Breast epithelium (tissue), 4 donors: ENCODE measurements at places on chromosomes 7 and 10. TPM values are rescaled to one million over a fixed set of nuclear protein-coding genes. Genes with fewer than 3 reads are reported as not detected.
A peak's percentile ranks its signal among the peaks of the same experiment; 100 is the strongest.

DNA sequence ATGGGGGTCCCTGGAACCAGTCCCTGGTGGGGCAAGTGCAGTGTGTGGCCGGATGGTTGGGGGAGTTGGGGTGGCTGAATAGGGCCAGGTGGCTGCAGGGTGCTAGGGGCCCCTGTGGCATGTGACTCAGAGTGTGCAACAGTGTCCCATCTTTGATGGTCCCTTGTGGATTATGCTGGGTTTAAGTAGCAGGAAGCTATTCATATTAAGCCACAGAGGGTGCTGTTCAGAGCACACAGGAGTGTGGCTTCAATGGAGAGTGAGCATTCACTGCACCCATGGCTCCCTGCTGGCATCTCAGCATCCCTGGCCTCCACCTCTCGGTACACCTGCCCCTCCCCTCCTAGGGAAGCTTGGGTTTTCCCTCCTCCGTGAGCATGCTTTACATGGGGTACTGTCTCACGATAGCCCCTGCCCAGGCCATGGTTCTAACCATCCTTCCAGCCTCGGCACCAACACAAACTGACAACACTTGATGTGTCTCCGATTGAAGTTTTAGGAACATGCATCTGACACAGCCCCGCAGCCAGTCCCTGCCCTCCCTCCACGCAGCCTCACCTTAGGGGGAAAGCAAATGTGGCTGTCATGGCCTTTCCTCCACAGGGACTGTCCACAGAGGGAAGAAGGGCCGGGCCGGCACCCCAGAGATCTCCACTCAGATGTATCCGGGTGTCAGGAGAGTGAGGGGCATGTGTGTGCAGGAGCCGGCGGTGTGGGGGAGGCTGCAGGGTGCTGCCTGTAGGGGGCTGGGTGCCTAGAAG, 30.4 kb upstream of the PPIF start:
- no peak for DNase-seq

- DNase-seq: no peak
Observed at GRCh38 chr10:131102676-131103075, 208.8 kb downstream of the TCERG1L start.

DNA sequence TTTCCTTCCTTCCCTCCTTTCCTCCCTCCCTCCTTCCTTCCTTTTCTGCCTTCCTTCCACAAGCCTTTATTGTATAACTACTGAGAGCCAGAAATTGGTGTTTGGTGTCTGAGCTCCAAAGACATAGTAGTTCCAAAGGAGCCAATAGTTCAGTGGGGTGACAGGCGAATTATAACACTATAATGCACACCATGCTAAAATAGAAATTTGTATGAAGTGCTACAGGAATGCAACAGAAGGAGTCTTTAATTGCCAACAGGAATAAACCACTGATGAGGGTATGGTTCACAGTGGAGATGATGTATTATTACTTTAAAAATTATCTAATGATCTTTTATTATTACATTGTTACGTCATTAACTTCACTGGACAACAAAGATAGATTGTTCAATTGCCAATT, 158.8 kb upstream of the SP8 start:
- no peak for DNase-seq

GRCh38 chr10:50438049-50438936, 185.5 kb downstream of the SGMS1 start:
- no peak for DNase-seq

GRCh38 chr10:48981310-48981907, 41.8 kb upstream of the LRRC18 start:
- DNase-seq: peak; percentile 60

DNA sequence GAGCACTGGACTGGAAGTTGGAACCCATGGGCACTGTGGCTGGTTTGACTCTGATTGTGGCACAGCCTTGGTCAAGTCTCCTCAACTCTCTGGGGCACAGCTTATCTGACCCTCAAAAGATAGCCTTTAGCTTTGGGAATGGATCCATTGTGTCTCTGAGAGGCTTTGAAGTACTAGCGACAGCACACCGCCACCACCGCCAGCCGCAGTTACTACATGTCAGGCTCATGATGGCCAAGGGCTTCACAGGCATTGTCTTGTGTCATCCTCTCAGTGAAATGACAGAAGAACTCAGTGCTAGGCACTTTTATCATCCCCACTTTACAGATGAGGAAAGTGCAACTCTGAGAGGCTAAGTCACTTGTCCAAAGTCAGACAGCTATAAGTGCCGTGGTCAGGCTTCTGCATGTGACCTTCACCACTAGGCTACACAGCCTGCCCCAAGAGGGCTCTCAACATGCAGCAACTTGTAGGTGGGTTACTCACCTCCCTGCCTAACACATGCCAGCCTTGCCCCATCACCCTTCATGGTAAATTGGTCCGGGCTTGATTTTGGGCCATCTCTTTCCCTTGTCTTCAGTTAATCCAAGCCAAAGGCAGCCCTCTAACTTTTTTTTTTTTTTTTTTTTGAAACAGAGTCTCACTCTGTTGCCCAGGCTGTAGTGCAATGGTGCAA, 44.1 kb downstream of the C10orf105 start:
- DNase-seq: no peak

METTL2B gene
- total RNA-seq: 23.6 TPM

DNA sequence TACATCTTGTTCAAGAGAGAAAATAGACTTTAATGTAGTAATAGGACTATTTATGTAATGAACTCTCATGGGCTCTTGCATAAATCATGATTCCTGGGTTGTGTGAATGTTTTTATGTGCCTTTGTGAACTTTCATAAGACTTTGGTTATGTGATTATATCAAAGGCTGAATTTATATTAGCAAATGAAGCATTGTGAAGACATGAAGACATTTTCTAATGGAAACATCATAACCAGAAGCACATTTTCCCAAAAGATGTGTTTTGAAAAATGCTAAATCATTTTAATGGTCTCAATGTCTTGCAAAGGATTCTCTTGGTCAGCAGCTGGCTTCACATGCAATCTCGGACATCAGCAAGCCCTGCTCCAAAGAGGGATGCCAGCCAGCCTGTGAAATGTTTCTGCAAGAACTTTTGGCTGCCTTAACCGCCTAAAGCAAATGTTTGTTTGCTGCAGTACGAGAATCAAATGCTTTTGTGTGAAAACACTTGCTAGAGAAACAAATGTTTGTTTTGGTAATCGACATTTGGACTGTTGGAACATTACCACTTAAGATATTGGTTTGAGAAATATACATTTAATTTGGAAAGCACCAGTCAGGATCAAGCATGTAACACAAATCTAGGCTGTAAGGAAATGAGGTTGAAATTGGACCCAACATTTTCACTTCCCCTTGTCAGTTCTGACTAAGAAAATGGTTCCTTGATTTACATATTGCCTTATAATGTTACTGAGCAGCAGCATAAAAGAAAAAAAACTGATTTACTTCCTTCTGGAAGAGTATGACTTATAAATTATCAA, 102.1 kb downstream of the RTKN2 start:
- DNase-seq: no peak

PRKAG2 gene
- 34.4 TPM for total RNA-seq

HYAL4 gene
- total RNA-seq: not detected

PNLIP gene
- total RNA-seq: not detected

DNA sequence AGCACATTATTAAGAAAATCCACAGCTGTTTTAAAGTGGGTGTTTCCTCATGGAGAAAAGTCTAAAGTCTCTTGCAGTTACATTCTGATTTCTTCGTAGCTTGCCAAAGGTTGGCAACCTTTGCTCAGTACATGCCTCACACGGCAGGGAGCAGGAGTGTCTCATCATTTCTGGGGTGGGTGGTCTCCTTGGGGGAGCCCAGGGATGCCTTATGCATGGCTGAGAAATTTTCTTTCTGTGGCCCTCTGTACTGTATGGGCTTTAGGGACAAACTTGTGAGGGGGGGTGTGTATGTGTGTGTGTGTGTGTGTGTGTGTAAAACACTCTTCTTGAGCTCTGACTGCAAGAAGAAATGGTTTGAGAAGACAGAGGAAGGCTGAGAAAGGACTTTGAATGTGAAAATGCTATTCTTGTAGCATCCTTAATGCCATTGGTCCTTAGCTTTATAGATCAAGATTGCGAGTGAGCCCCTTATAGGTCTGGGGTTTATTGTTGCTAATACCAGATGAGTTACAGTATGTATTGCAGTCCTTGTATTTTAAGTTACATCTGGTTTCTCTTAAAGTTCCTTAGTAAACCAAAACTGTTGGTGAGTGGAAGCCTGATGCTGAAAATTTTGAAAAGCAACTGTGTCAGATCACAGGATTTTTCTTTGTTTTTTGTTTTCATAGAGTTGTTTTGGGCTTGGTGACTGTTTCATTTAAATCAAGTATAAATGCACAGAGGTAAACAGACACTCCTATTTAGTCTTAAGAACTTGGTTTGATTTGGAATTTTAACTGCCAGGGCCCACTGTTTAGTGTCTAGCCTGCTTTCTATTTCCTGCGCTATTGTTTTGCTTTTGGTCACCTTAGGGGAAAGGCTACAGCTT, 242.0 kb downstream of the BICC1 start:
- DNase-seq: no peak

DNA sequence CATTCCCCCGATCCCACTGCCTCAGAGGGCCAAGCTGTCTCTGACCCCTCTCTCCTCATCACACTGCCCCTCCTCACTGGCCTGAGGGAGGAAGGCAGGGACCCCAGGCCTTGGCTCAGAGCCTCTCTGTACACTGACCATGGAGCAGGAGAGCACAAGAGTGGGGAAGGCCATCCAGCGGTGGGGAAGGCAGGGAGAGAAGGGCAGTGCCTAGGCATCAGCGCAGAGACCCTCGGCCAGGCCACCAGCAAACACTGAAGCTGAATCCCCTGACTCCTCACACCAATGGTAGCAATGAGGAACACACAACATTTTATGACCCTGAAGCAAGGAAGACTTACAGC, 14.8 kb downstream of the OGDHL start:
- no peak for DNase-seq

GRCh38 chr10:62778125-62778524, 26.4 kb upstream of the ADO start:
- no peak for DNase-seq

DNA sequence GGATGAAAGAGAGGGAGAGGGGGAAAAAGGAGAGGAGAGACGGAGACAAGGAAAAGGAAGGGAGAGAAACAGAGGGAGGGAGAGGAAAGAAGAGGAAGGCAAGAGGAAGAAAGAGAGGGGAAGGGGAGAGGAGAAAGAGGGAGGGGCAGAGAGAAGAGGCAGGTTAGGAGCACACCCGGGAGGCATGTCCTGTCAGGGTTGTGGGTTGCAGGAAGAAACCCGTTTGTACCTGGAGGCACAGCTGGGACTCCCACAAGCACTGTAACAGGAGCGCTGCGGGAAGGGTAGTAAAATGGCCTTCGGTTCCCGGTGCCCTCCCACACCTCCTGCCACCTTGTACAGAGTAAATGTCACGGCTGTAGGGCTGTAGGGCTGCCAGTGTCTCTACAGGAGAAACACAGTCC, 24.7 kb downstream of the FGFR2 start:
- no peak for DNase-seq

GRCh38 chr7:94395141-94396036, 694 bp downstream of the COL1A2 start:
- no peak for DNase-seq

NUTM2E gene
- 0.73 TPM for total RNA-seq

GRCh38 chr7:31896925-31897324, 173.3 kb downstream of the PDE1C start:
- no peak for DNase-seq

MALRD1 gene
- 2.6 TPM for total RNA-seq

DNA sequence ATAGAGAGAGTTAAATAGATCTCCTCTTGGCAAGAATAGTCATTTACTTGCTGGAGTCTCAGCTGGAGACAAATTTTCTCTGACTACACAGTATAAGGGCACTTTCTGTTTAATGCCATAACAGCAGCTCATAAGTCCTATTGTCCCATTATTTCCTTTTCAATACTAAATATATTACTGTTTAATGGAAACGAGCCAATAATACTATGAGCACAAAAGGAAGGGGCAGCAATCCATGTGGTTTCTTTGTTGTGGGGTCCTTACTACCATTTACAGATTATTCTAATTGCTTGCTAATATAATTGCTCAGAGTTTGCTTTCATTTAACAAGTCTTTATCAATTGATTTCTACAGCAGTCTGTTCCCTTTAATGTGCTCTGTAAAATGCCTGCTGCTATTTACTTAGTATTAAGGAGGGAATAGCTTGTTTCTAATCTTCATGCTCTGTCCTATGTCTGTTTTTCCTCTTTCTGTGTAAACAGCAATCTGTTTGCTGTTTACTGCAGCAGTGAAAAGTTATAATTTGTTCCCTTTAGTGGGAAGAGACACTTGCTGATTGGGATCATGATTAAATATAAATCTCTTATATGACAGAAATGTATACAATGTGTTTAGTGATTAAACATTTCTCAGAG, 296.2 kb upstream of the SMIM30 start:
- no peak for DNase-seq

DNA sequence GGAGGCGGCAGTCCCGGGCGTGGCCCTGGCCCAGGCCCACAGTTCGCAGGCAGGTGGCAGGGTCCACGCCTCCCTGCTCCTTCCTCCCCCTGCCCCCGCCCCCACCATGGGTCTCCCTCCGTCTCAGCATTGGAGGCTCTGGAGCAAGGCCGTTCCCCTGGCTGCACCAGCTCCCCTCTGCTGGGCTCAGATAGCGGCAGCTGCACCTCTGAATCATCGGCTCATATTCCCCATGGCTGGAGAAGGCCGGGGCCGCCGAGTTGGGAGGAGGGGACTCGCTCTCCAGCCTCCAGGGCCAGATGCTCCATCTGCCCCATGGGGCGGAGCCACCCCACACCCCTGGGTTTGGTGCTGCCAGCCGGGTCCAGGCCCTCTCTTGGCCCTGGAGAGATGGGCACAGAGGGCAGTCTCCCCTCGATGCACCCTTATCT, 145.0 kb downstream of the ELFN1 start:
- peak; percentile 7 for DNase-seq

DRGX gene
- total RNA-seq: not detected

GATA3 gene
- total RNA-seq: 28.2 TPM

GRCh38 chr7:908159-908581, 31.8 kb downstream of the GET4 start:
- DNase-seq: no peak

PHYHIPL gene
- under 0.01 TPM for total RNA-seq

DNA sequence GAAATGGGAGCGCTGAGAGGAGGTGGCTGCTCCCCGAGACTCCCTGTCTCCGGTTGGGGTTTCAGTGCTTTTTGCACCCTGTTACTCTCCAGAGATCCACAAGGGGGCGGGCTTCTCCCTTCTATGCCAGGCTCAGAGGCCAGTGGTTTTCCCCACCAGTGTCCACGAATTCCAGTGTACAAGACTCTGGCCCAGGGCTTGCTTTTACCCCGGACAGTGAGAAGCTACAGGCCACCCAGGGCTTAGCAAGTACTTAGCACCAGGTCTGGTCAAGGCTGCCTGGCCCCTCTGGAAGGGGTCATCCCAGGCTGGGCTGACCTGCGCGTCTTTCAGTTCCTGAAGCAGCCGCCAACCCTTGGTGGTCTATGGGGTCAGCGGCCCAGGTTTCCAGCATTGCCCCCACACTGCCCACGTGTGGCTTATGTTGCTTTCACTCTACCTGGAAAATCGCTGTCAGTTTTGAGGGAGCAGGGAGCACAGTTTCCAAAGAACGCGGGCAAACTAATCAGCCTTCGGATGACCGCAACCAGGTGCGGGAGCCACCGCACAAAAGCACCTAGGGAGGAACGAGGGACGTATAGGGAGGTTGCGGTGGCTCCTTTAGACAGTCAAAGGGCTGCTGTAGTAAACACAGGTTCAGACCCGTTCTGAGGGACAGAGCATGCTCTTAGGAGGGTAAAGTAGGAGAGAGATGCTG, 6.8 kb downstream of the CYP26A1 start:
- peak; percentile 40 for DNase-seq

- no peak for DNase-seq
Observed at GRCh38 chr10:65753532-65753931, 1172.3 kb upstream of the LRRTM3 start.

GRCh38 chr7:721619-722248, 4.8 kb upstream of the DNAAF5 start:
- DNase-seq: no peak
